ENCODE measurements at places on chromosomes 1 and 21.

- no peak for DNase-seq
Measured at GRCh38 chr1:163066168-163066567, 3.0 kb upstream of the RGS4 start.

- no peak for DNase-seq
Measured at GRCh38 chr1:61013946-61014667, 68.3 kb upstream of the NFIA start.

- DNase-seq: no peak
Measured at GRCh38 chr1:113931451-113931851, 2.3 kb downstream of the HIPK1 start.

- no peak for DNase-seq
Measured at GRCh38 chr1:55418208-55419000, 203.2 kb upstream of the USP24 start.

GRCh38 chr1:10424034-10424433 lies 6.2 kb upstream of the CENPS start:
- DNase-seq: no peak

DNA sequence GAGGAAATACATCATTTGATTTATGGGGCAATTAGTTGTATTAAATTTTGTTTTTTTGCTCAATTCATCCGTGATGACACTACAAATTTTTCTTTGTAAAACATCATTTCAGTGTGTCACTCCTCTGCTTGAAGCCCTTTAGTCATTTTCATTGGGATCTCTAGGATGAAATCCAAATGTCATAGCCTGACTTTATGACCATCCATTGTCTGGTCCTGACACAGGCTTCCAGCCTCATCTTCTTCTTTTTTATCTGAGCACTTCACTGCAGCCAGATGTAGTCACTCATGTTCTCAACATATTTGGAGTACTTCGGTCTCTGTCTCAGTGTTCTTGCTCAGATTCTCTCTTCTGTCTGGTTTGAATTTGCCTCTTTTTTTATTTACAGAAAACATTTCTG lies 173.1 kb downstream of the HMCN1 start:
- no peak for DNase-seq

DNA sequence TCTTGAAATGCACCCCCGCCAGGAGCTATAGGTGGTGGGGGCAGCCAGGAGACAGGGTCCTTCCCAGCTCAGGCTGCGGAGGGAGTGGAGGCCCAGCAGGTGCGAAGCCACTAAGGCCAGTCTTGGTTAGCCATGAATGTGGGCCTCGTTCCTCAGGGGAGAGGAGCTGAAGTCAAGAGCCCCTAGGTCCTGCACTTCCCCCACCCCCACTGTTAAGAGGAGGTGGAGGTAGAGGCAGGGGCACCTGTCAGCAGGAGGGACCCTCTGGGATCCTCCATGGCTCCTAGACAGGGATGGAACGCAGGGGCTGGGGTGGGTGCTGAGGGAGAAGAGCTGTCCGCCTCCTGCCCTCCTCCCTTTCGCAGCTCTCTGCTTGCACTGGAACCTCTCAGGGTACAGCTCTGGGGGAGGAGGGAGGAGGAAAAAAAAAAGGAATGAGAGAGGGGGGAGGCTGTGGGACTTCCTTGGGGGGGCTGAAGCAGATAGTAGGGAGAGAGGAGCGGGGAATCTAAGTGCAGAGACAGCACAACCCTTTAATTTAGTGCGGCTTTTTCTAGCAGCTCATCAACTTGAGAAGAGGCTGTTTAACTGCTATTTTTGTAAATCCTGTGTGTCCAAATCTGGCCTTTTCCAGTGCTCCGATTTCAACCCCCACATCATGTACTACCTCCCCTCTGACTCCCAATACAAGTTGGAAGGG lies 37.0 kb downstream of the MATN1 start:
- no peak for DNase-seq

- no peak for DNase-seq
Measured at GRCh38 chr1:7383671-7384520, 387.2 kb upstream of the VAMP3 start.

DNA sequence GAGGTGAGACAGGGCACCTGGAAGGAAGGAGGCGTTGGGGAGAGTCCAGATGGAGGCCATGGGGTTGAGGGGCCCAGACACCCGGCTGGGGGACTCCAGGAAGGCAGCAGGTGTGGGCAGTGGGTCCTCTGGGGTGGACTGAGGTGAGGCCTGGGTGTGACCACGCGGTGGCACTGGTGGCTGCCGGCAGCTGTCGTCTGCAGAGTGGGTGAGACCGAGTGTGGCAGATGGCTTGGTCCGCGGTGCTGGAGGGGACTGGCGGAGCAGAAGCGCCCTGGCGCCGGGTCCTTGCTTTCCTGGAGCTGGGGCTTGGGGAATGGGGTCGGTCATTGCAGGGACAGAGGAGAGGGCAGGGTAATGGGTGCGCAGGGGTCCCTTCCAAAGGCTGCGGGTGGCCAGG lies 12.5 kb downstream of the AGRN start:
- DNase-seq: no peak

DNA sequence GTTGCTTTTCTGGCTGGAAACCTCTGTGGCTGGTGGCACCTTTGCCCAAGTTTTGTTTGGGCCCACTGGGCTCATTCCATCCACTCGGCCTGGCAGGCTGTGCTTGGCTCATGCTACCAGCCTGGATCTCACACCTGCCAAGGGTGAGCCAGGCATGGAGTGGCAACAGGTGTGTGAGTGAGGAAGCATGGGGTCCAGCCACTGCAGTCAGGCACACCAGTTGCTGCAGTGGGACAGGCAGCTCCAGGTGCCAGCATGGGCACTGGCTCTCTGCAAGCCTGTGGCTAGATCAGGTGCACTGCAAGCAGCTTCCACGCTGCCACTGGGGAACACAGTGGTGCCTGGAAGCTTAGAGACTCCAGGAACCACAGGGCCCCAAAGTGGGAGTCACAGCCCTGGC lies 57.0 kb downstream of the NUP210L start:
- no peak for DNase-seq

DNA sequence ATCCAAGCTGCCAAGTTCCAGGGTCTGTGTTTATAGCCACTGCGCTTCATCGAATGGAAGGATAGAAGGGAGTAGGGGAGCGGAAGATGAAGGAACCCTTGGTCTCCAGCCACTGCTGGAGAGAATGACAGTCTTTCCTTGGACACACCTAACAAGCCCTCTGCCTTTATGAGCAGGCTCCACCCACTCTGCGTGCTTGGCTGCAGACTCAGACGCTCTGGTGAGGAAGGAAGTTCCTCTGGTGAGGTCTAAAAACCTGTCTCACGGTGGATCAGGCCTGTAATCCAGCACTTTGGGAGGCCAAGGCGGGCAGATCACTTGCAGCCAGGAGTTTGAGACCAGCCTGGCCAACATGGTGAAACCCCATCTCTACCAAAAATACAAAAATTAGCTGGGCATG lies 55.4 kb downstream of the MATN1 start:
- DNase-seq: no peak

DNA sequence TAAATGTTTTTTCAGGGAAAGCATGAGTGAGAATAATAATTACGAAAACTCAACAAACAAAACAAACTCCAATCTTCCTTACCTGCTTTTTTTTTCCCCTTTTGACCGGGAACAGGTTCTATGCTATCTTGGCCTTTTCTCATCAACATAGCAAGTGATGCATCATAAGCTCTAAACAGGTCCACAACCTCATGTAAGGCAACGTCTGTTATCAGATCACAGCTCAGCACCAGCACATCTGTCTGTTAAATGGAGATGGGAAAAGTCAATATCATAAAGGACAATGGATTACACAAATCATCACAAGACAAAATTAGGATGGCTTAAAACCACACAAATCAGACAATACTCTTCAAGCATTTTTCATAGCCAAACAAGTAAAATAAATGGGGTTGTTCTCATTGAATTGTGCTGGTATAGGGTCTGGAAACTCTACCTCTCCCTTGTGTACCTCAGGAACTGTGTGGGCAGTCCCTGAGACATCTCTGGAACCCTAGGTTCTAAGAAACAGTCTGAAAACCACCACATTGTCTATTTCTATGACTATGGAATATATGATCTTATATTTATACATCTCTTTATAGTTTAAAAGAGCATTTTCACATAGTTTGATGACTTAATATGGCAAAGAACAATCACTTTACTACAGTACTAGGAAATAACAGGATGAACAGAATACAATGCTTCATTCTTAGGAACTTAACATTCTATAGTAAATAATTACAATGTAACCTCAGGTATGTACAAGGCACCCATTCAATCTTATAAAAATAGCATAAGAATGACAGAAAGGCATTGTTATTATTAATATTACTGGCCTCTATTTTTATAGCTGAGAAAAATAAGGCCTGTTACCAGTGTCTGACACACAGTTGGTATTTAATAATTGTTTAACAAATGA lies 44.7 kb downstream of the EIF2B3 start:
- DNase-seq: peak; percentile 36

- DNase-seq: no peak
Measured at GRCh38 chr1:3222042-3222692, 153.2 kb downstream of the PRDM16 start.

DNA sequence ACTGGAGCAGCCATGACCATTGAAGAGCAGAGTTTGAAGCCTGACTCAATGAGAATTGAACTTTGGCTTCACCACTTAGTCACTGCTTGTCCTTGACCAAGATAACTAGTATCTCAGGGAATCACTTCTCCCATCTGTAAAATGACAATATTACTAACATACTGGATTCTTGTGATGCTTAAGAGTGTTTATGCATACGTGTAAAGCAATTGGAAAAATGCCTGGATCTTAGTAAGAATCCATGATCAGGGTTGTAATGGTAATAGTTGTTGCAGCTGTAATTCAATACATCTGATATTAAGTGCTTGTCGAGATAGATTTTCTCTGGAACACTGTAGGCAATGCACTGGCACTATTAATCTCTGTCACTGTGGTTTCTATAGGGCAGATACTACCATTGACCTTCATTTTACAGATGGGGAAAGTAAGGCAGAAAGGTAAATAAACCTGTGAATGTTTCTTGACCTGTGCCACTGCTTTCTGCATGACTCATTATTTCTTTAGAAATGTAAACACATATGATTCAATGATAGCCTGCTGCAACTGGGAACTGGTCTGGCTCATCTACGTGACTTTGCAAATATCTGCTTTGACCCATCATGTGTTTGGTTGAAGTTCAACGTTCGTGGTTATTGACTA lies 662.5 kb downstream of the PLA2G4A start:
- no peak for DNase-seq

All from NCI-H1930 (cell line).